ENCODE measurements at places on chromosomes 7 and 10. TPM values are rescaled to one million over a fixed set of nuclear protein-coding genes. Genes with fewer than 3 reads are reported as not detected.

Gene TSPAN13
- 23.1 TPM for total RNA-seq

Gene OPN4
- total RNA-seq: not detected

Gene INA
- 25.0 TPM for total RNA-seq

Gene HMX3
- total RNA-seq: not detected

Gene PDIA4
- 286 TPM for total RNA-seq

Gene GDF10
- not detected for total RNA-seq

Gene ADIRF
- total RNA-seq: not detected

DNA sequence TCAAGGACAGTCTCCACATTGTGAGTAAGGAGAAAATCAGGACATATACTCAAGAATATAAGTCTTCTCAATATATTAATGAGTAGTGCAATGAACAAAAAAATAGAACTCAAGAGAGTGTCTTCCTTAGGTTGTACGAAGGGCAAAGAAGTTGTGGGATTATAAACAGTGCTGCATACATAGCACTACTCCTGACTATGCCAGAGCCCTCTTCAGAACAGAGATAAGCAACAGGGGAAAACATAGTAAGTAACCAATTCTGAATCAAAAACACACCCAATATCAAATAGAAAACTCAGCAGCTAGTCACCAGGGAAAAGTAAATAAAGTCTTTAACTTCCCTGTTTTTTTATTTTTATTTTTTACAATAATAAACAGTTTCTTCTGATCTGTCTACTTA is 10.6 kb downstream of the ARHGAP21 start:
- no peak for DNase-seq

DNA sequence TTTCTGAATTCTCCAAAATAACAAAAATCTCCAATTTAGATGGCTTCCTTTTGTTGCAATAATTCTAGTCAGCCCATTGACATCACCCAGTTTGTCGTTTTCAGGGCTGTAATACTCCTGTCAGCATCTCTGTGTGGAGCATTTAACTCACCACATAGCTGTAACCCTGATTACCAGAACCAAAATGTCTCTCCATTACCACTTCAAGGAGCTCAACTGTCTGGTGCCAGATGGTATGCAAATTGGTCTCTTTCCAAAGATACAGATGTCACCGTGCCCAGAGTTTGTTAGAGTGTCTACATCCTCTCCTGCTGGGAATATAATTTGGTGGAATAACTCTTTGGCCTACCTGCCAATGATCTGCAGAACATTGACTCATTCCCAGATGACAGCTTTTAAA is 350.3 kb upstream of the POT1 start:
- no peak for DNase-seq

GRCh38 chr7:155002411-155003091 is 373 bp downstream of the PAXIP1 start:
- DNase-seq: peak; percentile 94

- DNase-seq: no peak
These were observed 16.3 kb downstream of the SFTPA1 start for GRCh38 chr10:79627075-79627474.

GRCh38 chr10:93861825-93862224 is 32.0 kb upstream of the SLC35G1 start:
- DNase-seq: no peak

GRCh38 chr7:23468526-23469149 is 1.7 kb downstream of the IGF2BP3 start:
- peak; percentile 53 for DNase-seq

All from H7 (cell line).